ENCODE measurements at places on chromosomes 1 and 21.

DNA sequence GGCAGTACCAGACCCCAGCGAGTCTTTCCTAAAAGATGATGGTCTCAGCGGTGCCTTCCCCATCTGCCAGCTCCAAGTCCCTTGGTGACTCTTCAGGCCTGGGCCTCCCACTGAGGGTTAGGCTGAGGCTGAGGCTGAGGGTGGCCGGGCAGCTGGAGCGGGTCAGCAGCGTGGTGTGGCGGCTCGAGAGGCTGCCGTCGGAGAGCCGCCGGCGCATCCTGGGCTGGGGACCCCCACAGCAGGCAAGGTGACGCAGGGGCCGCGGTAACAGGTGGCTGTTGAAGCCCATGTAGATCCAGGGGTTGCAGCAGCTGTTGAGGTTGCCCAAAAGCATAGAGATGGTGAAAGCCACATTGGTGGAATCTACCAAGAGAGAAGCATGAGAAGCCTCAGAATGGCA is 7.0 kb downstream of the AVPR1B start:
- DNase-seq: no peak
- H3K4me3 ChIP-seq: no peak overlapping the region
- no peak overlapping the region for H3K27ac ChIP-seq
- no peaks in the 10 kb centered on the region for H3K36me3 ChIP-seq
- H3K4me1 ChIP-seq: no peaks in the 10 kb centered on the region

- H3K4me3 ChIP-seq: no peak overlapping the region
- no peaks in the 10 kb centered on the region for H3K36me3 ChIP-seq
- H3K4me1 ChIP-seq: peaks cover 6% of the 10 kb centered on the region
Measured at GRCh38 chr1:87074001-87074795, 159.8 kb downstream of the HS2ST1 start.

GRCh38 chr21:22399681-22400514 is 1401.7 kb downstream of the NCAM2 start:
- no peaks in the 10 kb centered on the region for H3K36me3 ChIP-seq
- H3K4me1 ChIP-seq: no peaks in the 10 kb centered on the region
- H3K27me3 ChIP-seq: no peaks in the 10 kb centered on the region
- H3K4me3 ChIP-seq: no peak overlapping the region
- no peak for DNase-seq

GRCh38 chr1:113488576-113489177 is 98.4 kb downstream of the MAGI3 start:
- H3K4me3 ChIP-seq: no peak overlapping the region
- H3K36me3 ChIP-seq: no peaks in the 10 kb centered on the region
- no peaks in the 10 kb centered on the region for H3K27me3 ChIP-seq
- H3K27ac ChIP-seq: no peak overlapping the region

DNA sequence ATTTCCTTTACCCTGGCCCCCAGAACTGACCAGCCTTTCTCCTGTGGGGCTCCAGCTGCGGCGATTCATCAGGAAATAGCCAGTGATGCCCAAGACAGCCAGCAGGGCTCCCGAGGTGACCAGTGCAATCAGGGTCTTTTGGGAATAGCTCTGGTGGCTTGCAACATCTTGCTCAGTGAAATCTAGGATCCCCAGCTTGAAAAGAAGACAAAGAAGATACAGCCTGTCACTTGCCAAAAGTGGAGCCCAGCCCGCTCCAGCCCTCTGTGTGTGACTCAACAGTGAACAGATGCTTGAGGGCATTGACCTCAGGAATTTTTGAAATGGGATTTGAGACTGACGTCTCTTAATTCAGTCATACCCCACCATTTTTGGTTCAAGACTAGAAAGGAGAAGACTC is 22.3 kb downstream of the CD34 start:
- no peaks in the 10 kb centered on the region for H3K36me3 ChIP-seq
- H3K27ac ChIP-seq: peak overlapping the region; percentile 70
- no peak overlapping the region for H3K4me3 ChIP-seq
- H3K4me1 ChIP-seq: peaks cover 57% of the 10 kb centered on the region

DNA sequence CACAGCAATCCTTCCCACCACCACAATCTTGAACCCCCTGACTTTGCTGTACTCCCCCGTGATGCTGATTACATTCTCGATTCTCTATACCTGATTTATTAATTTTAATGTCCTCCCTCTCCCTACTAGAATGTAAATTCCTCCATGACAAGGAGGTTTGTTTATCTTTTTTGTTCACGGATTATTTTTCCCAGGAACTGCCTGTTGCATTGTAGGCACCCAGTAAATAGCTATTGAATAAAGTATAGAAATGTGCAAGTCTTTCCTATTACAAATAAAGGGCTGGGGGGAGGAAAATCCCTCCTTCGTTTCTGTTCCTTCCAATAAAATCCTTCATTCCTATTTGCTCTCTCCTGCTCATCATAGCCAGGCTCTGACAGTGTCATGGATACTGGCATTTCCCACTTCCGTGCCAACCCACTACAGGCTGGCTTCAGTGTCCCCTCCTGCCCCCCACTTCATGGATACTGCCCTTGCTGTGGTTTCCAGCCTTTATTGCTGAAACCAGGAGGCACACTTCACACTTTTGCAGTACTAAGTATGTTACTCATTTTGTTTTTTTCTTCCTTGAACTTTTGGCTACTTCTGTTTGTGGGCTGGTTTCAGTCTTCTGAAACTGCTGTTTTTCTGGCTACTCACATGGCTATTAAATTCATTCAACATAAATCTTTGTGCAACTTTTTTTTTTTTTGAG is 7.5 kb downstream of the KIF1B start:
- H3K4me1 ChIP-seq: peaks cover 83% of the 10 kb centered on the region
- peak; percentile 16 for DNase-seq
- peak overlapping the region; percentile 98 for H3K27ac ChIP-seq
- H3K36me3 ChIP-seq: no peaks in the 10 kb centered on the region
- no peak overlapping the region for H3K4me3 ChIP-seq
- no peaks in the 10 kb centered on the region for H3K27me3 ChIP-seq

DNA sequence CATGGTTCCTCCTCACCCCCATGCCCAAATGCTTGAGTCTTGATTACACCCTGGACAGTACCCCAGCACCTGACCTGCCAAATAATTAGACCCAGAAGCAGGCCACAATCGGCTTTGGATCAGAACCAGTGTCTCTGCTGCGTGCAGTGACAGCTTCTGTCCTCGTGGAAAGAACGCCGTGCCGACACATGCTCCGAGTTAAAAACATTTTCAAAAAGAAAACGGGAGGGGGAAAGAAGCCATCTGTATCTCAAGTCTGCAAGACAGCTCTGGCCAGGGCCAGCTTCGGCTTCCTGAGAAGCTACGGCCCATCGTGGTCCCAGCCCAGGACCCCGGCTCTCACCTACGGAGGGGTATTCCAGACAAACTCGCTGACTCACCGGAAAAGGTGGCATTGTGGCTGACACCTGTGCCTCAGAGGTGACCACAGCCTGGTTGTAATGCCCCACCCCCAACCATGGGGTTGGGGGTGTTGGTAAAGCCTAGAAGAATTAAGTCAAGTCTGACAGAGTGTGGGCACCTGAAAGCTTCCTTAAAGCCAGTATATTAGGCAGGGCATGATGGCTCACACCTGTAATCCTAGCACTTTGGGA is 25.8 kb downstream of the SSBP3 start:
- H3K27me3 ChIP-seq: no peaks in the 10 kb centered on the region
- H3K4me3 ChIP-seq: peak overlapping the region; percentile 2
- peak overlapping the region; percentile 52 for H3K27ac ChIP-seq
- no peaks in the 10 kb centered on the region for H3K36me3 ChIP-seq
- peaks cover 71% of the 10 kb centered on the region for H3K4me1 ChIP-seq
- DNase-seq: no peak

GRCh38 chr21:40675017-40675416 is 171.9 kb downstream of the DSCAM start:
- H3K36me3 ChIP-seq: no peaks in the 10 kb centered on the region
- no peaks in the 10 kb centered on the region for H3K27me3 ChIP-seq
- H3K27ac ChIP-seq: no peak overlapping the region
- no peaks in the 10 kb centered on the region for H3K4me1 ChIP-seq
- no peak overlapping the region for H3K4me3 ChIP-seq

GRCh38 chr1:107141491-107142126 is 770 bp downstream of the NTNG1 start:
- peaks cover 35% of the 10 kb centered on the region for H3K27me3 ChIP-seq
- H3K4me3 ChIP-seq: peak overlapping the region; percentile 56
- peaks cover 9% of the 10 kb centered on the region for H3K4me1 ChIP-seq
- DNase-seq: no peak
- no peaks in the 10 kb centered on the region for H3K36me3 ChIP-seq

DNA sequence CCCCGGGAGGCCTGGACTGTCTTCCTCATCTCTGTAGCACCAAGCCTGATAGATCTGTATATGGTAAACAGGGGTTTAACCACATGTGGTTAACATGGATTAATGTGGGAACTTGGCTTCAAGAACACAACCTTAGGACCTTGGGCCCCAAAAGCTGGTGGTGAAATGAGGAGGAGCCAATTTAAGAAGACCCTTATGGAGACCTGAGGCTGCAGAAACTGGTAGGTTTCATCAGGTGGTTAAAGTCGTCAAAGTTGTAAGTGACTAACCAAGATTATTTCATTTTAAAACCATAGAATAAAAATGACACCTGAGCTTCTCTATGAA is 14.0 kb downstream of the THEMIS2 start:
- H3K4me3 ChIP-seq: no peak overlapping the region
- peaks cover 11% of the 10 kb centered on the region for H3K36me3 ChIP-seq
- no peaks in the 10 kb centered on the region for H3K27me3 ChIP-seq
- peak overlapping the region; percentile 26 for H3K27ac ChIP-seq
- H3K4me1 ChIP-seq: no peaks in the 10 kb centered on the region

- DNase-seq: no peak
- H3K27ac ChIP-seq: no peak overlapping the region
Measured at GRCh38 chr1:156885314-156885713, 8.2 kb upstream of the PEAR1 start.

- no peak overlapping the region for H3K27ac ChIP-seq
- H3K36me3 ChIP-seq: no peaks in the 10 kb centered on the region
- no peak for DNase-seq
- H3K4me1 ChIP-seq: peaks cover 13% of the 10 kb centered on the region
- no peaks in the 10 kb centered on the region for H3K27me3 ChIP-seq
Measured at GRCh38 chr21:38759413-38759812, 46.3 kb upstream of the ETS2 start.

GRCh38 chr1:6329851-6330250 is 63.7 kb downstream of the ACOT7 start:
- no peak overlapping the region for H3K27ac ChIP-seq
- H3K27me3 ChIP-seq: no peaks in the 10 kb centered on the region
- no peak for DNase-seq

DNA sequence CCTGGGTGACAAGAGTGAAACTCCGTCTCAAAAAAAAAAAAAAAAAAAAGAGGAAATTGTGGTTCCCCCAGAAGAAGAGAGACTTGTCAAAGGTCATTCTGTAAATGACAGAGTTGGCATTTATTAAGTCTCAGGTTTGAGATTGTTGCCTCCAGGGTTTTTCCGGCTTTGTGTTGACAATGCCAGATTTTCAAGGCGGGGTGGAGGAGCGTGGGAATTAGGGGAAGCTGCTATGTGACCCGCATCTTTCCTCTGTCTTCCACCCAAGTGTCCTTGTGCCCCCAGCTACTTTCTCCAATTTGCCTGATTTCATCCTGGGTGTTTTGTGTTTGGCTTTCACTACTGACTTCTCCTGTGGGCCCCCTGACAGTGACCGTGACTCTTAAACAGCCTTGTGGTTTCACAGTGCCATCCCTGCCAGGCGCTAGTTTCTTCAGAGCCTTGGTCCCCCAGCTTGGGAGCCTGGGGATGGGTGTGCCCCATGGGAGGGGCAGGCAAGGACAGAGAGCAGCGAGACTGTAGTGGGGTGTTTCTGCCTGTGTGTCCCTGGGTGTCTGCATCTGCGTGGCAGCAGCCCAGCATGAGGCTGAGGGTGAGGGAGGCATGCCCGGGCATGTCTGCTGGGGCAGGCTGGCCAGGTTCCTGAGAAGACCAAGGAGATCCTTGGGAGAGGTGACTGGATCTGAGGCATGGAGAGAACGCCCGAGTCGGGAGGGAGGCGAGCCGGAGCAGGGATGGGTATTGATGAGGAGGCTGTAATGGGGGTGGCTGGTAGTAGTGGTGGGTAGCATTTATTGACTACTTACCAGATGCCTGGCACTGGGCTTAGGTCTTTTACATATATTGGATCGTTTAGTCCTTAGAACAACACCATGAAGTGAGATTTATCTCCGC is 46.3 kb downstream of the IER5 start:
- H3K27ac ChIP-seq: peak overlapping the region; percentile 3
- no peaks in the 10 kb centered on the region for H3K36me3 ChIP-seq
- H3K27me3 ChIP-seq: no peaks in the 10 kb centered on the region
- H3K4me1 ChIP-seq: peaks cover 12% of the 10 kb centered on the region
- H3K4me3 ChIP-seq: no peak overlapping the region
- peak; percentile 58 for DNase-seq

- peaks cover 9% of the 10 kb centered on the region for H3K4me1 ChIP-seq
- H3K27me3 ChIP-seq: no peaks in the 10 kb centered on the region
- DNase-seq: no peak
- H3K27ac ChIP-seq: no peak overlapping the region
Measured at GRCh38 chr1:166170726-166171125, 3.9 kb upstream of the FAM78B start.

- no peak overlapping the region for H3K4me3 ChIP-seq
- H3K27ac ChIP-seq: peak overlapping the region; percentile 41
- H3K27me3 ChIP-seq: no peaks in the 10 kb centered on the region
- no peaks in the 10 kb centered on the region for H3K4me1 ChIP-seq
- no peak for DNase-seq
- H3K36me3 ChIP-seq: no peaks in the 10 kb centered on the region
Measured at GRCh38 chr1:228837817-228838716, 102.8 kb downstream of the RHOU start.

DNA sequence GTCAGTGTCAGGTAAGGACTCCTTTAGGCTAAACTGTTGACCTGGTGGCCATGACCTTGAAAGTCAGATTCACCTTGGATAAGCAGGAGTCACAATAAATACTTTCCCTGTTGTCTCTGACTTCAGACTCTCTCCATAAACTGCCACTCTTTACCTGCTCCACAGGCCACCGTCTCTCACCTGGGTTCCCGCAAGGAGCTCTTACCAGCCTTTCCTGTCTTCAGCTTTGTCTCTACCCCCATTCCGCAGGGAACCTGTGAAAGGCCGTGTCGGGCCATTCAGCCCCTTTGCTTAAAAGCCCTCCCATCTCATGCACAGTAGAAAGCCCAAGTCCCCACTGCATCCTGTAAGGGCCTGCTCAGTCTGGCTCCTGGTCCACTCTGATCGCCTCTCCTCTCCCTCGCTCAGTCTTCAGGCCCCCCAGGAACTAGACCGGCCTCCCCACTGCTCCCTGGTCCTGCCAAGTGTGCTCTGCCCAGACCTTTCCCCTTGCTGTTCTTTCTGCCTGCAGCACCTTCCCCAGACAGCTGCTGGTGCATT is 79.5 kb downstream of the ACTL8 start:
- H3K36me3 ChIP-seq: no peaks in the 10 kb centered on the region
- H3K27me3 ChIP-seq: peaks cover 18% of the 10 kb centered on the region
- H3K4me3 ChIP-seq: no peak overlapping the region
- no peak for DNase-seq
